ENCODE measurements at places on chromosomes 3 and 15.
A peak's percentile ranks its signal among the peaks of the same experiment; 100 is the strongest.

DNA sequence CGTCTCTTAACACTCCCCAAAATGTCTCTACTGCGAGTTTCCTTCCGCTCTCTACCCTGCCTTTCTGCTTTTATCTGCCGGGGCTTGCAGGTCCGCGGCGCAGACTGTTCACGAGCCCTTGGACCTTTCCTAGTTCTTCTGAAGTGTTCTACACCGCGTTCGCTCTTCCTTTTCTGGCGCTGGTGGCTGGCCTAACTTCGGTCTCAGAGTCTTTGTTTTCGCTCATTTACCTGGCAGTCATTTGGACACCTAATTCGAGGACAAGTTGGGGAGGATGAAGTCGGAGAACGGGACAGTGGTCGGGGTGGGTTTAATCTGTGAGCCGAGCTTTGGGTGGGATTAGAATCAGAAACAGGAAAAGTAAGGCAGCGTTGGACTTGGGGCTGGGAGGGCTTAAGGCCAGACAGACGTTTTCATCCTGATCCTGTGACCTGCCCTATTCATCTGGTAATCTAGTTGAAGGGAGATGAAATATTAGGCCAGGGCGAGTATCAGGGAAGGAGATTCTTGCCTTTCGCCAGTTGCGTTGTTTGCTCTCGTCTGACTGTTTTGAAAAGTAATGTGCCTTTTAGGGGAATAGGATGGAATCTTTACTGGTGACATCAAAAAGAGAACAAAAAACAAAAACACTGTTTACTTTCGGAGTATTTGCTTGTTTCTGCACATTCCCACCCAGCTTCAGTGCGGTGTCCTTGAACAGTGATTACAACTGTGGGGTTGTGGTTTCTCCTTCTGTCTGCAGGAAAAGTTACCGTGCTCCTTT, 1.8 kb downstream of the DIPK2A start:
- DNase-seq = peak; percentile 84

DNA sequence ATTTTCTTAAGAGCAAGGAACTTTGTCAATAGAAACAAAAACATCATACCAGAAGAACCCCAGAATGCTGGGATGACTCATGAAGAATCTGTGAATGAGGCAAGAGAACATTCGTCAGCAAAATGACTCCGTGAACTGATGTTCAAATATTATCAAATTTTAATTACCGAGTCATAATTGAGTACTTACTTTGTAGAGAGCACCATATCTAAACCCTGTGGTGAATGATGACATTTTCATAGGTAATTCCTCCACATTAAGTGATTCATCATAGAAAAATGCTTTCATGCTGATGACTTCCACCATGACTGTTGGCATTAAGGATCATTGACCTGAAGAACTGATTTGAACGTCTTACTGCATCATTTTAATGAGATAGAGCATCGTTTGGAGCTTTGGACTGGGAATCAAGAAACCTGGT, 56.3 kb downstream of the PPARG start:
- no peak for DNase-seq

DNA sequence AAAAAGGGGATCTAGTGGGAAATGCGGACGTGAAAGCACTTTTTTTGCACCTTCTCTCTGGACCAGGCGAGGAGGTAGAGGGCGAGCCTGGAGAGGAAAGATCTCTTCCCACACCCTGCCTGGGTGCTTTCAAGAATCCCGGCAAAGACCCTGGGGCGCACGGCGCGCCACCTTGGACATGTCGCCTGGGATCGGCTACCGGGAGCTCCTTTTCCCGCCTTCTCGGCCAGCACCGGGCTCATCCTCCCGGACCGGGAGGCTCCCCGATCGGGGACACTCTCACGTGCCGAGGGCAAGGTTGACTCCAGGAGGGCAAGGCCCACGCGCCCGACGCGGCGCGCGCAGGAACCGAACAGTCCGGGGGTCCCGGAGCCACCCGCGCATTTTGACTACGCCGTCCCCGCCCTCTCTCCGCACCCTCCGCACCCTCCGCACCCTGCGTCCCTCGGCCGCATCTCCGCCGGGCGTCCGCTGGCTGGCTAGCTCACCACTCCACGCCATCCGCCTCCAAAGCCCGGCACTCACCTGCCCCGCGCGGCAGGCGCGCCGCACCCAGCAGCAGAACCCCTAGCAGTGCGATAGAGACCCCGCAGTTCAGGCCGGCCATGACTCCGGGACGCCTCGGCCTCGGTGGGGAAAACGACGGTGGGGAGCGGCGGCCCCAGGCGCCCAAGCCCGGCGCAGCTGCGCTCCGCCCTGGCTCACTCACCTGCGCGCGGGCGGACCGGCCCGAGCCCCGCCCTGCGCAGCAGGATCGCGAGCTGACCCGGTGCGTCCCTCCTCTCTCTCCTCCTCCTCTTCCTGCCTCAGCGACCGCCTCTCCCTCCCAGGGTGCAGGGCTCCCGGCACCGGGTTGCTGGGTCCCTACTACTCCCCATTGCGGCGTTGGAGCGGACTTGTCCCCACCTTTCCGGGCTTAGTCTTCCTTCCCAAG, at the start of gene CDCP1:
TSS of gene CDCP1 (minus strand) at position 698 of the 934 bp plus-strand sequence. CDS start at position 607, 91 bp downstream.
- DNase-seq = no peak

DNA sequence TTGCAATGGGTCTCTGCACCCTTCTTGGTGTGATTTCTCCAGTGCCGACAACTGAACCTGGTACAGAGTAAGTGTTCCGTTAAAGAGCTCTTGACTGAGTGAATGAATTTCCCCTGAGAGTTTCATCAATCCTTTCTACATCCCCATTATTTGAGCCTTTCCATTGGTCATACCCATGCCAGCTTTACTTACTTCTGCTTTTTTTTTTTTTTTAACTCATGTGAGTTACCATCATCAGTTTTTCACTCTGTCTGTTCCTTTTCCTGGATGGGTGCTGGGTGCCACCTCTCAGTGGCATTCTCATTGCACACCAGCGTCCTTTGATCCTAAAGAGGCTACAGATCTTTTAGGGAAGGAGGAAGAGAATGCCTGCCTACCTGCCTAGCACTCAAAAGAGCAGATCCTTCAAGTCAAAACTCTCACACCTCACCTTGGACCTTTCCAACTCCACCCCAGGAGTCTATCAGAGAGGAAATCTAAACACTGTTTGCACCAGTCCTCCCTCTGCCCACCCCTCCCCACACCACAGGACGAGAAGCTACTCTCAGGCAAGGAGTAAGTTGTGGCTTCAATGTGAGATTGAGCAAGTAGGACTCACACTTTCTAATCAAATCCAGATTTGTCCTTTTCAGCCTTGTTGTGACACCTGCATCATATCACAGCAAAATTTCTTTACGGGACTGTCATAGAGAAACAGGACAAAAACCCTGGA, 13.1 kb upstream of the USP3 start:
- DNase-seq = no peak

DNA sequence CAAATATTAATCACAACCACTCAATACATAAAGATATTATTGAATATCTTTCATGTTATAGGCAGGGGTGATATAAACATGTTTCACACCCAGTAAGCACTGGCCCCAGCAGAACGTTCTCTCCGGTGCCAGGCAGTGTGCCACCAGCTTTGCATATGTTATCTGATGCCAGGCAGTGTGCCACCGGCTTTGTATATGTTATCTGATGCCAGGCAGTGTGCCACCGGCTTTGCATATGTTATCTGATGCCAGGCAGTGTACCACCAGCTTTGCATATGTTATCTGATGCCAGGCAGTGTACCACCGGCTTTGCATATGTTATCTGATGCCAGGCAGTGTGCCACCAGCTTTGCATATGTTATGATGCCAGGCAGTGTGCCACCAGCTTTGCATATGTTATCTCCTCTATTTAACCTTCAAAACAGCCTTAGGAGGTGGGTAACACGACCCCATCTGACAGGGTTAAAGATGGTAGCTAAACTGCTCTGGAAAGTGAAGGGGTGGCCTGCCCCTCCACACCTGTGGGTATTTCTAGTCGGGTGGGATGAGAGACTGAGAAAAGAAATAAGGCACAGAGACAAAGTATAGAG, 6.9 kb downstream of the MUC20 start:
- no peak for DNase-seq

DNA sequence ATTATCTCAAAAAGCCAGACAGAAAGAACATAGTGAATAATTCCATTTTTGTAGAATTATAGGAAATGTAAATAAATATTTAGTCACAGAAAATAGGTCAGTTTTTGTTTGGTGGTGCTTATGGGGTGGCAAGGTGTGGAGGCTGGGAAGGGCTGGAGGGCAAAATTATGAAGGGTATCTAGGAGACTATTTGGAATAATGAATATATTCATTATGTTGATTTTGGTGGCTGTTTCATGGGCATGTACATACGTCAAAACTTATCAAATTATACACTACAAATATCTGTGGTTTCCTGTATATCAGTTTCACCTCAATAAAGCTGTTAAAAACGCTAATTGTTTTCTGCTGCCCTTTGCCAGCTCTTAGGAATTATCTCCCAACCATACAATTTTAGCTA, 298.7 kb upstream of the GOLIM4 start:
- DNase-seq = no peak

- DNase-seq = no peak
Measured at GRCh38 chr3:146709969-146710368, 104.8 kb upstream of the PLSCR5 start.

GRCh38 chr3:148075771-148076716, 621.7 kb upstream of the AGTR1 start:
- no peak for DNase-seq

- no peak for DNase-seq
Measured at GRCh38 chr3:170835336-170835735, 34.7 kb downstream of the RPL22L1 start.

GRCh38 chr3:168850109-168850508, 754.4 kb upstream of the GOLIM4 start:
- no peak for DNase-seq

GRCh38 chr15:77810130-77810571, 177.4 kb upstream of the LINGO1 start:
- no peak for DNase-seq

DNA sequence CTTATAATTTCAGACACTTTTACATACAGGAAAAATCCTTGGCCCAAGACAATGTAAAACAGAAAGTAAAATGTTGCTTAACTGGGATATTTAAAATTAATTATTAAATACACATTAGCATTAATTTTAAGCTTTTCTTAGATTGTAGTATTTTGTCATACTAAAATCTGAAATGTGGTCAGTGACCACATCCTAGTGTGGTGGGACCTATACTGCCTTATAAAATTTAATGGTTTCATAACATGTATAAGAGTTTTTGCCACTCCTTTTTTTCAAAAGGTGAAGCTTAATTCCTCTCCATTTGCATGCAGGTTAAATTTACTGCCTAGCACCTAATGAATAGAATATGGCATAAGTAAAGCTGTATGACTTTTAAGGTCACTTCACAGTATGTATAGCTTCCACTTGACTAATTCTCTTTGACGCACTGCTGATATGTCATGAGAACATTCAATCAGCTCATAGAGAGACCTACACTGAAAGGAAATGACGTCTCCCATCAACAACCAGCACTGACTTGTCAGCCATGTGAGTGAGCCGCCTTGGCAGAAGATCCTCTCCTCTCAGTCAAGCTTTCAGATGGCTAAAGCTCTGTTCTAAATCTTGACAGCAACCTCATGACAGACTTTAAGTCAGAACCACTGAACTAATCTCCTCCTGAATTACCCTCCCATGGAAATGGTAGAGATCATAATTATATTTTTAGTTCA, 847.8 kb downstream of the SI start:
- no peak for DNase-seq

DNA sequence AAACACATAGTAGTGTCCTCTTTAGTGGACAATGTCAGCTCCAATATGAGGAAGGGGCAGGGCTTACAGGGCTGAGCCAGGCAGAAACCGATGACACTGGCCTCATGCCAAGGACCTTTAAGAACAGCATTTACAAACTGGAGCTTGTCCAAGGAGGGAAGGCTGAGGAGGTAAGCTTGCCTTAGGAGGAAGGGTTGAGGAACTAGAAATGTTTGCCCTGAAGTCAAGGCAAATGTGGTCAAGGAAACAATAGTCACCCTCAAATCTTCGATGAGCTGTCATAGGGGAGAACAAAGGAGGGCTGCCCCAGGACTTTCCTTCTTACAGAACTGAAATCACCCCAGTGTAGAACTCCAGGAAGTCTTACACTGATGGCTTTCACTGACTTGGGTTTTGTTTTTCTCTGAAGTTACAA, 136.4 kb downstream of the LIPC start:
- DNase-seq = no peak

GRCh38 chr15:61336026-61336638, 107.0 kb upstream of the RORA start:
- DNase-seq = no peak

DNA sequence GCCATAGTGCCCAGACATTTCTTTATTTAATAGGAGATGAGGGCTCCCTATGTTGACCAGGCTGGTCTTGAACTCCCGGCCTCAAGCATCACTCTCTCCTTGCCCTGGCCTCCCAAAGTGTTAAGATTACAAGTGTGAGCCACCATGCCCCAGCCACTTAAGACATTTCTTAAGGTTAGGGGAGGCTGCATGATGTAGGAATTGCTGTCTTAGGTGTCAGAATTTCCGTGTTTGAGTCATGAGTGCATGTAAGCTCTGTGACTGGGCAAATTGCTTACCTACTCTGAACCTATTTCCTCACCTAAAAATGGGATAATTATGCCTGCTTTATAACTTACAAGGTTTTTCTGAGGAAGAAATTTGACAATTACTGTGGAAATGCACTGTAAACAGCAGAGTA, 34.2 kb upstream of the SIAH2 start:
- no peak for DNase-seq

DNA sequence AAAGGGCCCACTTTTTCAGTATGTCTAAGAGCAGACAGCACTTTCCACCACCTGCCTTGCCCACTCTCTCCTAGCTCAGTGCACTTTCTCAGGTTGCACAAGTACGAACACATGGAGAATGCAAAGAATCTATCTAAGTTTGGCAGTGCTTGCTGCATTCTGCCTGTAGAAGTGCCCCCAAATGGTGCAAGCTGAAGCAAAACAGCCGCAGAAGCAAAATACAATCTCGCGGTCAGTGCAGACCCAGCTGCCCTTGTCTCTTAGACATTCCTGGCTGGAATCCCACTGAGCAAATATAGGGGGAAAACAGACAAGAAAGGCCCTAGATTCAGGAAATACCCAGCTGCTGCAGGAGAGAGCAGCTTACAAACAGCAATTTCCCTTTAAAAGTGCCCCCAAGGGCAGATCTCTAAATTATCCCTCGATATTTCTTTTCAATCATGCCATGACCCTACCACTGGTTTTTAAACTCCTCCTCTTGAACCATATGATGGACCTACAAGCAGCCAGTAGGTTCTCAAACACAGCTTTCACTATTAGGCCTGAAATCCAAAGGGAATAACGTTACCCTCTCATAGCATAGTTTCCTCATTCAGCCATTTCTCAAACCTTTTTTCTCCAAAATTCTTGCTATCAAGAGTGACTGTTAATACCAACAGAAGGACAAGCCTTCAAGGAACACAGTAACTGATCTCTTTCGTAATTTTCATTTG, 67.0 kb downstream of the TNIK start:
- no peak for DNase-seq

- DNase-seq = no peak
Measured at GRCh38 chr3:140510303-140510861, 167.5 kb upstream of the TRIM42 start.

DNA sequence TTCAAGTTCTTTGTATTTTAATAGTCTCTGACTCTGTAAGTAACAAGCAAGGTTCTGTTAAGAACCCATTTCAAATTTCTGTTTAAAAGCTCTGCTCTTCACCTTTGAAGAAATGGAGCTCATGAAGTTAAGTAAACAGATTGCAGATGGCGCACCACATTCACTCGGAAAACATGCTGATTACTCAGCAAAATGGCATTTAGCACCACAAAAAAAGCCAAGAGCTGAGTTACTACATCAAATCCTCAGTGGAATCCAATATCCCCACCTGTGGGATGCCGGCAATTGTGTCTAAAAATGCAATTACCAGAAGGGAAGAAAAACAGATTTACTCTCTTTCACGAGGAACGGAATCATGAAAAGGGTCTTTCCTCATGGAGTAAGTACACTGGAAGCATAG, 758.0 kb downstream of the NTRK3 start:
- DNase-seq = no peak

- DNase-seq = no peak
Measured at GRCh38 chr15:51198701-51199232, 104.1 kb upstream of the TNFAIP8L3 start.
